Non-pigmented ciliary epithelial cell (primary cell): ENCODE measurements at places on chromosomes 1 and 21.

DNA sequence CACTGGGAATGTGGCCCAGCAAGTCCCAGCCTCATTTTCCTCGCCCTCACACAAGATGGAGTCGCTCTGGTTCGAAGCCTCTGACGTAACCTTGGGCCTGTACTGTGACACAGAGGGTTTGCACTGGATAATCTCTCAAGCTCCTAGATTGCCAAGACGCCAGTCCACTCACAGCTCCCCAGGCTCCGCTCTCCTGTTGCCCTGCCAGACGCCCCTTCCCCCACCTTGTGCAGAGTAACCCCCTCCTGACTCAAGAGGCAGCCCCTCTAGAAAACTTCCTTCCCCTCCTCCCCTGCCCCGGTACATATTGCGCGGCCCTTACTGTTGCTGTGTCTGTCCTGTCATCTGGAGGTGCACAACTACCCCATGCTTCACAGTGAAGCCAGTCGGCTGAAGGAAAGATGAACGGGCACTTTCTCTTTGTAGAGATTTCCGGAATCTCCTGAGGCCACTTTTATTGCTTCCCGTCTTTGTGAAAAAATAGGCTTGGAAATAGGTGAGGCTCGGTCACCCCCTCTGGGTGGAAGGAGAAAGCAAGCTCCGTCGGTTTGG is 981 bp upstream of the KIAA1614 start:
- DNase-seq: no peak

GRCh38 chr1:7380712-7381111 is 390.4 kb upstream of the VAMP3 start:
- no peak for DNase-seq

GRCh38 chr1:27878787-27879335 is 6.5 kb downstream of the THEMIS2 start:
- DNase-seq: no peak

DNA sequence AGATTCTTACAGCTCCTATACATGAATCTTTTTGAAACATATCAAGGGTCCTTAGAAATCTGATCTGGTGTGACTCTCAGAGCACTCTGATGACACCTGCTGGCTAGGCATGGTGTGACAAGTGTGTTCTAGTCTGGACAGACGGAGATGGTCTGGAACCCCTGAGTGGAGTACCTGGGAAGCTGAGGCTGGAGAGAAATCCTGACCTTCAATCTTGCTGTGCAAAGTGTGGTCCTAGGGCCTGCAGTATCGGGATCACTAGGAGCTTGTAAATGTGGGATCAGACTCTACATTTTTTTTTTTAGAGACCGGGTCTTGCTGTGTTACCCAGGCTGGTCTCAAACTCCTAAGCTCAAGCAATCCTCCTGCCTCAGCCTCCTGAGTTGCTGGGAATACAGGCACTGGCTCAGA is 78.6 kb upstream of the SOD1 start:
- DNase-seq: peak; percentile 26

DNA sequence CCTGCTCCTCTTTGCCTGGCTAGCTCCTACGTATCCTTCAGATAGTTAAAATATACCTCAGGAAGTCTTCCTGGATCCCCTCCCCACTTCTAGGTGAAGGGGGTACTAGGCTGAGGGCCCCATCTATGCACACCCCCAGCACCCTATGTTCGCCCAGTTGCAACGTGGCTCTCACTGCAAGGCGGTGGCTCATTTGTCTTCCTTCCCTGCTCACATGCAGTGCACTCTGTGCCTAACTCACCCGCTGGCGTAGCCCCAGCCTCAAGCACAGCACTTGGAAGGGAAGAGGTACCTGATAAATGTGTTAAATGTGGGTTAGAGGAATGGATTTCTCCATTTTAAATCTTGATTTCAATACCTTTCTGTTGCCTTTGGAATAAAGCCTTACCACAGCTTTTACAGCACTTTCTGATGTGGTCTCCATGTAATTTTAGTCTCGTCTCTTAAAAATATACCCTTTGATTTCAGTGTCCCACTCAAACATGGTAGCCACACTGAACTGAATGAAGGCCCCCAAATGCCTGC is 39.3 kb downstream of the L1TD1 start:
- DNase-seq: no peak

DNA sequence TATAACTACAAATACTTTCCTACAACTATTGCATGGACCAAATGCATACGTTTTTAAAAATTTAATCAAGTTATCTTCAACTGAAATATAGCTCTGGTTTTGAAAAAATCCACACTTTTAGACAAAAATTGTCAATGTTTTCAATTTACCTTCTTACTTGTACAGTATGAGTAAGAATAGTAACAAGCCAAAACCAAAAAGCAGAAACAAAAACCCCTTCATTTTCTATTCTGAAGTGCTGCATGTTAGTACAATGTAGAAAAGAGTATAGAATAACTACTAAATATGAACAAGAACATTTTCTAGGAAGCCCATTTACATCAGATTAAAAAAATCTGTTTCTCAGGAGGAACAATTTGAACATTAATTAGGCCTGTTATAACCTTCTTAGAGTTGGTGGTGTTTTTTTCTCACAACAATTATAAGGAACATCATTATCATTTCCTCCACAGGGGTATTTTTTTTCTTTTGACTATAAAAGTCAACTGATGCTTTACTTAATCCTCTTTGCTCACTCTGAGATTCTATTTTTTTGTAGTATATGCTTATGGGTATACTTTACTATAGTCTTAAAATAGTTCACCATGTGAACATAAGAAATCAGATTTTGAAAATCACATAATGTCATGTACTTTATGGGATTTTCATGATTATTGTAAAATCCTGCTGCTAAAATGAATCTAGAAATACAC is 475.4 kb downstream of the PTBP2 start:
- no peak for DNase-seq

DNA sequence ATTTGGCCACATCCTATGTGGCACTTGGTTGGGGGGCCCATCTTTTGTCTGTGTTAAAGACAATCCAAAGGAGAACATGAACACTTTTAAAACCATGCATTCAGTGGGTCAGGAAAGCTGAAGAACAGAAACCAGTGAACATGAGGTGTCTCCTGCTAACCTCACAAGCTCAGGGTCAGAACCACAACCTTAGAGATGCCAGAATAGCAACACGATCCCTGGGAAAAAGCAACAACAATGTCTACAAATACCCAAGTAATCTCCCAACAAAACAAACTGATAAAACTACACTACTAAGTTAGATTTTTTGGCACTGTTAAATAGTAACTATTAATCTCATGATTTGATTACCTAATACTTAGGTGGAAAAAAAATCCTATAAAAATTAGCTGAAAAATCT is 34.1 kb upstream of the GNG4 start:
- no peak for DNase-seq

DNA sequence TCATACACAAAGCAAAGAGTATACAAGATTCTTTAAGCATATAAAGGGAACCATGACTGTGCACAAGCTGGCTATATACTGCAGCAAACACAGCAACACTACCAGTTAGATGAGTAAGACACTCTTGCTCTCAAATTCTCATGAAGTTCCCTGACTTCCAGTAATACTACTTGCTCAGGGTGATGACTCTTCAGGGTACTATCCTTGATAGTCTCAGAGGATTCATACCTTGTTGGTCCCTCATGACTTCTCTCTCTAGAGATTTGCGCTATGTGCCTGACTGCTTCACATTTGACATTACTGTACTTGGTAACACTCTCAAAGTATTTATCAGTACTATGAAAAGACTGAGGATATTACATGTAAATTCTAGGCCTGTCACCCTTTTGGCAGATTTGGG is 159.8 kb upstream of the ZRANB2 start:
- no peak for DNase-seq

GRCh38 chr1:65232461-65232990 is 76.8 kb upstream of the DNAJC6 start:
- DNase-seq: no peak

DNA sequence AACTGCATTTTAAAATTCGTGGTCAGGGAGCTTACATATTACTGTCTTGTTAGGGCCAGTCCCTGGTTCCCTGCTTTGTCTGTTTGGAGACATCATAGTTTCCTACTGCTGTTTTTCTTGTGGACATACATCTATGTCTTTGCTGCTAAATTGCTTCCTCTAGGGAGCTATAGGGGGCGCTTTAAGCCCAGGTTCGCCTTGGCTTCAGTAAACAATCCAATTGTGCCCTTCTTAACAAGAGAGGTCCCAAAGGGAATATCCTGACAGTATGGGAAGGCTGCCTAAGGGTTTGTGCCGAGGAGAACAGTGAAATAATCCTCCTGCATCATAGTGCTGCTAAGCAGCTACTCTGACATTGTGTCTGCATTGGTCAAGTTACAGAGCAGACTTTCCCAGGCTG is 112.5 kb downstream of the USH2A start:
- no peak for DNase-seq

DNA sequence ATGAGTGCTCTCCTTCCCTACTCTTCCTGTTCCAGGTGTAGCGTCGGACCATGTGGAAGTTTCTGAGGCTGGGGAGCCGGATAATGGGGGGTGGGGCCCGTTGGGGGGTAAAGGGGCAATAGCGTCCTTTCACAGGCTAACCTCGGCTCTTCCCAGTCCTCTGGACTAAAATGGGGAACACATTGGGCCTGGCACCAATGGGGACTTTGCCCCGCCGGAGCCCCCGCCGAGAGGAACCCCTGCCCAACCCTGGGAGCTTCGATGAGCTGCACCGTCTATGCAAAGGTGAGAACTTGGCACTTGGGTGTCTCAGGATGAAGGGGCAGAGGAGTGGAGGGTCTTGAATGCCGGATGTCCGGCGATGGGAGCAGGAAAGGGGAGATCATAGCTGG is 456 bp downstream of the TOMM40L start:
- DNase-seq: no peak

DNA sequence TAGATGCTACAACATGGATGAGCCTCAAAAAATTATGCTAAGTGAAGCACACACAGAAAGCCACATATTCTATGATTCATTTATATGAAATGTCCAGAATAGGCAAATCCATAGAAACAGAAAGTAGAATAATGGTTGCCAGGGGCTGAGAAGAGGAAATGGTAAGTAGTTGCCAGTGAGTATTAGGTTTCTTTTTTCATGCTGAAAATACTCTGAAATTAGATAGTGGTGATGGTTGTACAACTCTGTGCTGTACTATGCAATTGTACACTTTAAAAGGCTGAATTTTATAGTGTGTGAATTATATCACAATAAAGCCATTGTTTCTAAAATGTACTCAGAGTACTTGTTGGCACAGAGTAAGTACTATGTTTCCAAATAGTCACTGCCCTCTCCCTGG is 15.5 kb upstream of the GFI1 start:
- peak; percentile 40 for DNase-seq

- DNase-seq: no peak
Measured at GRCh38 chr1:195071461-195071860, 1536.8 kb downstream of the KCNT2 start.

- no peak for DNase-seq
Measured at GRCh38 chr1:32701421-32701911, 1.1 kb downstream of the SYNC start.

DNA sequence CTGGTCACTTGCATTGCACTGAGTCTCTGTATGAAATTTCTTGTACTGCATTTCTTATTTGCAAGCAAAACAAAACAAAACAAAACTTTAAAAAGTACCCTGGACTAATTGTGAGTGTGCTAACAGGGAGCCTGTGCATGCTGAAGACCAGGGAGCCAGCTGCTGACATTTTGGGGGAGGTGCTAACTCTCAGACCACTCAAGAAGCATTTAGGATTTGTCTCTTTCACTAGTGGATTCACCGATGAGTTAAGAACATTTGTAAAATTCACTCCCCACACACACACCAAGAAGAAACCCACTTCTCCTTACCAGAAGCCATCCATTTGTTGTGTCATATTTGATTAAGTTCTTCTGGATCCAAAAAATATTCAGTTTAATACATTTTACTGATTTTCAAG is 95.7 kb upstream of the C1orf105 start:
- no peak for DNase-seq
